CD4-positive, alpha-beta T cell treated with Interleukin-6 at 100 ng/mL for 8 hours (primary cell): ENCODE measurements at places on chromosomes 6 and 20.
A peak's percentile ranks its signal among the peaks of the same experiment; 100 is the strongest.

DNA sequence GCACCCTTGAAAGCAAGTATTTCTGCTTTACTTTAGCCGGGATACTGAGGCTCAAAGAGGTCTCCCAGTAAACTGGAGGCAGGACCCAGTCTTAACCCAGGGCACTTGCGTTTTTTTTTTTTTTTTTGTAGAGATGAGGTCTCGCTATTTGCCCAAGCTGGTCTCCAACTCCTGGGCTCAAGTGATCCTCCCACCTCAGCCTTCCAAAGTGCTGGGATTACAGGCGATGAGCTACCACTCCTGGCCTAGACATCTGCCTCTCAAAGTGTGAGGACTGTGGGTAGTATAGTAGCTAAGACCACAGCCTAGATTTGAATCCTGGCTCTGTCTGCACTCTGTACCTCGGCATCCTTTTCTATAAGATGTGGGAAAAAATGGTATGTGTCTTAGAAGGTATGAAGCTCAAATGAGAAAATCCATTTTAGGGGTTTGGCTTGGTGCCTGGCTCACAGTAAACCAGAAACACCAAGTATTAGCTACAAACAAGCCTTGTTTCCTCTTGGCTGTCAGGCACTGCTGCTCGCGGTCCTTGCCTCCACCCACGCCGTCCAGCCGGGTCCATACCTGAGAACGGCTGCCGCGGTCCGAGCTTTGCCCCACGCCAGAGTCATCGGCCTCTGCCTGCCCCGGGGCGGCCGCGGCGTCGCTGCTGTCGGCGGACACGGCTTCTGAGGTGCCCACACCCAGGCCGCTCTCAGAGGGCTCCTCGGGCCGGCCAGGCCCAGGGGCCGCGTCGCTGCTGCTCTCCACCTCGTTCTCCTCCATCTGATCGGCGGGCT lies 1.2 kb downstream of the ZNF335 start:
- DNase-seq: no peak

GRCh38 chr6:118621799-118622470 lies 29.5 kb downstream of the CEP85L start:
- DNase-seq: no peak

- no peak for DNase-seq
Measured at GRCh38 chr20:57742507-57743181, 32.8 kb upstream of the PMEPA1 start.

DNA sequence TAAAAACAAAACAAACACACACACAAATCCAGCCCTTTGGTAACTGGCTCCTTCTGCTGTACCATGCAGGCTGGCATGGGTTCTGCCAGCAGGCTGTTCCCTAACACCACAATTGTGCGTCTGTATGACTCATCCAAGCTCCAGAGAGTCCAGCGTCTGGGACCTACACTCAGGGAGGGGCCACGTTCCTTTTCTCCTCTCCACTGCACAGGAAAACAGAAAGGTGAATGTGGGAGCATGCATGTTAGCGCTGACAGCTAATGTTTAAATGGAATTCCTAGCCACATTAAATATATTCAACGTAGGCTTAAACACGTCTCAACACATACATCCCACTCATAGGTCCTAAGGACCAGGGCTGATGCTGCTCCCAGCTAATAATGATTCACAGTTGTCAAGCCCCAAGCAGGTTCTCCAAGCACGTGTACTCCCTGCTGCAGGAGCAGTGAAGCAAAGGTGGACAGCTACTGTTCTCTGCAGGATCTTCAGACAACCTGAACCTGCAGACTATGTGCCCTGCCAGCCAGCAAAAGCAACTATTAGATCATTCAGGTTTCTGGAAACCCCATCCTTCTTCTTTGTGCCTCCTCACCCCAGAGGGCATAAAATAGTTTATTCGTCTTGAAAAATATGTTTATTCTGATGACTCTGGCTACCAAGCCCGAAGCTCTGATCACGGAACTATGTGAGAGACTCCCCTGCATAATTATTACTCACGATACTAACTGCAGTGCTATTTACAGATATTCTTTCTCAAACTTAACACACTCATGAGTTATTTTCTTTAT lies 20.9 kb downstream of the MAP1LC3A start:
- no peak for DNase-seq

DNA sequence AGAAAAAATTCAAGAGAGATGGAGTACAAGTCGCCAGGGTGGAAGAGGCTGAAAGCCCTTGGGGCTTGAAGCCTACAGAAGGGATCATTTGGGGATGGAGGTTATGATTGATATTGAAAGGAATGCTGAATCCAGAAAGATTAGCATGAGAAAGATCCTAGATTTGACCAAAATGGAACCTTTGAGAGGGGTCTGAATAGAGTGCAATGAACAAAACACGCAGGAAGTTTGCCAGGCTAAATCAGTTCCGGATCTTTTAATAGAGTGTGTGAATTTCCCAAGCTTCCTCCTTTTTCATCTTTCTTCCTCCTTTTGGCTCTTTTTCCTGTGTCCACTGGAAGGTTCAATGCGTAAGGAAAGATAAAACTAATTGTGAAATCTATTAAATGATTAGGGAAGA lies 15.3 kb downstream of the IPCEF1 start:
- DNase-seq: no peak

GRCh38 chr20:20740541-20740940 lies 28.1 kb upstream of the RALGAPA2 start:
- no peak for DNase-seq

DNA sequence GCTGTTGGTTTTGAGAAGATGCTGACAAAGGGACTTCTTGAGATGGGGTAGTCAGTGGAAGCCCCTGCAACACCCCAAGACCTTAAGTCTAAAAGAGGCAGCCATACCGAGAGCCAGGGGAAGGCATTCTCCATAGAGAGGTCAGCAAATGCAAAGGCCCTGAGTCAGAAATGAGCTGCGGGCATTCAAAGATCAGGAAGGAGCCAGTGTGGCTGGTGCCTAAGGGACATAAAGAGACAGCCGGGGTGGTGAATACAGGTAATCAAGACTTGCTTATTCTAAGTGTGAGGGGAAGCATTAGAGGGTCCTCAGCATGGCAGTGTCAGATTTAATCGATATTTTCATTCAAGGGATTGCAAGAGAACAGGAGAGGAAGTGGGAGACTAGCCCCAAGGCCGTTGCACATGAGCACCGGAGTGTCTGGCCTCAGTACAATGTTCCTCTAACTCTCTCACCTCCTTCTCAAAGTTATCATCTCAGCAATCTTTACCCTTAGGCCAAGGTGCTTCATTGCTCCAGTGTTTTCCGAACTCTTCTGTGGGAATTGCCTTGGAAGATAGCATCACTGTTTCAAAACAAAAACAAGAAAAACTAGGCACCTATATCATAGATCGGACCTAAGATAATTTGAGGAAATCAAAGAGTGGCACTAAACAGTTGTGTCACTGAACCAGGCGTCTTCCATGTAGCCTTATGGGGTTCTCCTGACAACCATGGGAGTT lies 173.2 kb downstream of the DOK5 start:
- no peak for DNase-seq

- no peak for DNase-seq
Measured at GRCh38 chr20:22536141-22536828, 48.1 kb downstream of the FOXA2 start.

- no peak for DNase-seq
Measured at GRCh38 chr6:17803409-17803808, 96.7 kb upstream of the NUP153 start.

DNA sequence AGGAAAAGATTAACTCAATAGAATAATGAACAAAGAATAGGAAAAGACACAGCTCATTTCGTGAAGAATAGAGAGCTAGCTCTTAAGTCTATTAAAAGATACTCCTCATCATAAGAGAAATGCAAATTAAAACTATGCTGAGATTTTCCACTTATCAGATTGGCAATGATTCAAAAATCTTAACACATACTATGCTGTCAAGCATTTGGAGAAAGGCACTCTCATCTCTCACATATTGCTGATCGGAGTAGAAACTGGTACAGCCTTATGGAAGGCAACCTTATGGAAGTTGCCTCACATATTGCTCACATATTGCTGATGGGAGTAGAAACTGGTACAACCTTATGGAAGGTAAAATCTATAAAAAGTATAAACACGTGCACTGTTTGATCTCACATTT lies 21.4 kb upstream of the PLAGL1 start:
- no peak for DNase-seq

DNA sequence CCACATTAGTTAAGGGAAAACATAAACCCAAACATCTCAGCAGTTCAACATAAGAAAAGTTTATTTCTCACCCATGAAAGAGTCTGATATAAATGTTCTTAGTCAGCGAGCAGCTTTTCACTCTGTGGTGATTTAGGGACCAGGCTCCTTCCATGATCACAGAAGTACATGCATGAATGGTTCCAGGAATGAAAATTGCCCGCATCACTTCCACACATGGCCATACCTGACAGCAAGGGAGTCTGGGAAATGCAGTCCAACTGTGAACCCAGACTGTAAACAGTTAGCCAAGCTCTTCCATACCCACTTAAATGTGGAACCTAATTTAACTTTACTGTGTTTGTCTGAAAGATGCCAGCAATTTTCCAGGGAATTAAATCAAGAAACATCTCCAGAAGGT lies 353.9 kb downstream of the HACE1 start:
- DNase-seq: no peak

DNA sequence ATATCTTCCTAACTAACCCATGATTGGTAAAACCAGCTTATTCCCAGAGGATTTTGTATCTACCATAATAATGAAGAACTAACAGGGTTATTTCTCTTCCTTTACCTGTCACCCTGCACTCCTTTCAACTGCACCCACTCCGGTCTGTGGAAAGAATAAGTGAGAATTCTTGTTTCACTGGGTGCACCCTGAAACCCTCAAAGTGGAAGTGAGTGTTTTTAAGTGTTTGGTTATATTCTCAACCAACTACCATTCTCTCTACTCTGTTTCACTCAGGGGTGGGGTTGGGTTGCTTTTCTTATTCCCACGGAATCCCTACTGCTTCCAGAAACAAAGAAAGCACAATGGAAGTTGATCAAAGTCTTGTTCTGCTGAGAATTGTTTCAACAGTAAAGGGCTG lies 42.6 kb upstream of the KHDRBS2 start:
- no peak for DNase-seq

GRCh38 chr6:4773181-4773580 lies 3.0 kb upstream of the CDYL start:
- no peak for DNase-seq

DNA sequence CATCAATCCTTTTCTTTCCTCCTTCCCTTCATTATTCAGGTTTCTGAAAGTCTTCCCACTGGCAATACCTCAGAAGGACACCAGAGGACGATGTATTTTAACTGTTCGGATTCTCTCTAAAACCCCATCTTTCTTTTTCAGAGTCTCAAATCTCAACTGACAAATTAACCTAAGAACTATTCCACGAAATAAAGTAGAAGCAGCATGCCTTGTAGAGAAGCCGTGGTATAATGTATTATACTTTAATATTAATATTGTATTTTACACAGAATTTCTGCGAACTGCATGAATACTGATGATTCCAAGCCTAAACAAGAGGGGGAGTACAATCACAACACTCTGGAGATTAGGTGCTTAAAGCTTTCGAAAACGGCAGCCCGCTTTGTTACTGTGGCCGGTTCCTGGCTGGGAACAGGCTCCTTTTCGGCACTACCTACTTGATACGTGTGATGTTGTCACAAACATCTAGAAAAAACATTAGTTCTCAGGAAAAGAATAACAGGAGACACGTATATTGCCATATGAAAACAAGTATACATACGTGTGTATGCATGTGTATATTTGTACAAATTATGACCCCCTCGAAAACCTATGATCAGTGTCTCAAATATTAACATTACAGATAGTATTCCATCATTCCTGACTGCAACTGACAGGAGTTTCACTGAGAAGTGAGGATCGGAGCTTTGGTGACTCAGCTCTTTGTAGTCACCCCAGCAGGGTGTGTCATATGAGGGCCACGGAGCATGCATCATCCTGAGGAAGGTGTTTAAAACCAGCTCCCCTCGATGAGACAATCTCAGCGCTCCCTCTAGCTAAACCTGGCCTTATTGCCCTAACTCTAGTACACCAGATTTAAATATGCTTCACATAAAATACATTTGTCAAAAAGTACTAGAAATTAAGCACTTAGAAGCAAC lies 319.7 kb upstream of the TCF21 start:
- DNase-seq: no peak

GRCh38 chr20:50446351-50447101 lies 63.7 kb upstream of the PTPN1 start:
- no peak for DNase-seq

DNA sequence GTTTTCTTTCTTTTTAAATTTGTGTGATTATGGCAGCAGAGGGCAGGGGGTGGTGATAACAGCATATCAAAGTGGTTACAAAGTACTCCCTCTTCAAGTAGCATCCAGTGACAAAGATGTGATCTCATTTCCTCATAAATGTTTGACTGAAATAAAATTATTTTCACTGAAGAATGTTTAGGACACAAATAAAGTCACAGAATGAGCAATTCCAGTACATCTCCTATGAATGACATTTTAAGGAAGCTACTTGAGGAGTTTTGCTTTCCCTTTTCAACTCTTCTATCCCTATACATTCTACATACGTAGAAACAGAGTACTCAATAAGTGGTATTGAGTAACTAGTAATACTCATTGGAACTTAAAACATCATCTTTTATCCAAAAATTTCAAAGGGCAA lies 13.9 kb upstream of the GABRR2 start:
- DNase-seq: no peak

- DNase-seq: no peak
Measured at GRCh38 chr6:149012040-149012545, 265.3 kb downstream of the UST start.

GRCh38 chr6:46051962-46052361 lies 36.3 kb upstream of the CLIC5 start:
- DNase-seq: no peak

GRCh38 chr6:26217714-26218075 lies 130.5 kb downstream of the HFE start:
- no peak for DNase-seq

DNA sequence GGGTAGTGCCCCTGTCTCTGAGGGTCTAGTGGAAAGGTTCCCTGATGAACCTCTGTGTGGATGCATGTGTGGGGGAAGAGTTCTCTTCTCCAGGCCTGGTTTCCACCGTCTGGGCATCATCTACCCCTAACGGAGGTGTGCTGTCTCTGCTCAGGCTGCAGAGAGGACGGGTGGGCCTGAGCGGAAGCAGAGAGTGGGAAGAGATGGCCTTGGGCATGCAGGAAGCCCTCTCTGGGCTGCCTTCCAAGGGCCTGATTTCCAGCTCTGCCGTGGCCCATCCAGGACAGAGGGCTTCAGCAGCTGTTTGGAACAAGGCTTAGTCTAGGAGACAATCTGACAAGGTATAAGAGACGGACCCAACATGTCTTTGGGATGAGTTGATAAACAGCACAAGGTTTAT lies 220.1 kb upstream of the DTNBP1 start:
- DNase-seq: no peak

- DNase-seq: no peak
Measured at GRCh38 chr6:123338394-123338793, 298.4 kb downstream of the TRDN start.

- peak; percentile 33 for DNase-seq
Measured at GRCh38 chr6:151765444-151765886, 42.0 kb upstream of the ESR1 start.
